Muscle of leg (tissue), 16 donors: ENCODE measurements at places on chromosomes 12 and 14. TPM values are rescaled to one million over a fixed set of nuclear protein-coding genes. Genes with fewer than 3 reads are reported as not detected.

DNA sequence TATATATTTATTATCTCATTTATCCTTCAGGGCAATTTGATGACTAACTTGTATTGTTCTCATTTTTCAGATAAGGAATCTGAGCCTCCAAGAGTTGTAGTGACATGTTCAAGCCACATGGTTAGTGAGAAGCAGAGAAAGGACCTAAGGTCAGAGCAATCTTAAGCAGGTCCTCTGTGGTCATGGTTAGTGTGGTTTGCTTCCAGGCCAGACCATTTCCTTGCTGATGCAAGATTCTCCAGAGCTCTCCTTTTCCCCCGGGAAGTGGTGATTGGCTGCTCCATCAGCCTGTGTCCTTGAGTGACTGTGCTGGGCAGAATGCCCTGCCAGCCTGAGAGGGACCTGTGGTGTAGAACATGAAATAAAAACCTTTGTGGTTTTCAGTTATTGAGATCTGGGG lies 141.3 kb downstream of the KTN1 start:
- DNase-seq, result no peak

DNA sequence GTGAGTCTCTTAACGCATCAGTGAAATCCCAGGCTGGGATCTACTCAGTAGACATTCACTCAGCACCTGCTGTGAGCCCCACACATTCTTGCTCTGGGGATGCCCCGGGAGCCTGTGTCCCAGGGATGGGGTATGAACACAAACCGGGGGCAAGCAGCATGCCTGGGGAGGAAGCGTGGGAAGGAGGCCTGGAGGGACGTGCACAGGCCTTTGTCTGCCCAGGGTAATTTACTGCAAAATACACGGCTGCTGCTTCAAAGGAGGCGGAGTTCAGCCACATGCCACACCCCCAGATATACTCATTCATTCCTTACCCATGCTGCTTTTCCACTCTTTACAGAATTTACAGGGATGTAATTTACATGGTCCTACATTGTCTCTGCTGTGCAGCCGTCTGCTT lies 187.8 kb downstream of the ADGRD1 start:
- DNase-seq, result no peak

DNA sequence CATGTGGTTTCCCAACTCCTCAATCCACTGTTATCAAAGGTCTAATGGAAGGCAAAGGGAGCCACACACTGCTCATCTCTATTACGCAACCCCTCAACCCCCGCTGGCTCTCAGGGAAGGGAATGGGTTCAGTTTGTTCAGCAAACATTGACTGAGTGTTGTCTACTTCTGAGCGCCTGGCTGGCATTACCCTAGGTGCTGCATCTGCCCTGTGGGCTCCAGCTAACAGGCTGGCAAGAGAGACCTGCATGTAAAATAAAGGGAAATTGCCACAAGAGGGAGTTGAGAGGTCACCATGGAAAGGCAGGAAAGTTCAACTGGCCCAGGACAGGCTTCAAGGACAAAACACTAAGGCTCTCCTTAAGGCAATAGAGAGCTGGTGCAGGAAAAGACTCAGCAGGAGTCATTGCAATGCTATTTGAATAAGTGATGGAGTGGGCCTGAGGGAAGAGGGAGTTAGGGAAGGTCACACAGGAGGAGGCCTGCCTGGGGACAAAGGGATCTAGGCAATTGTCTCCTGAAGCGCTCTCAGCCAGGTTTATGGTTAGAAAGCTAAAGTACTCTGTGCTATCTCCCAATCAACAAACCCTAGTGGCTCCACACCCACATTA lies 5.5 kb upstream of the ZNF740 start:
- no peak for DNase-seq

- peak; percentile 71 for DNase-seq
These were observed 58.1 kb upstream of the PCED1B start for GRCh38 chr12:47021298-47021697.

GRCh38 chr14:102986810-102987579 lies 64.5 kb downstream of the AMN start:
- DNase-seq, result no peak

DNA sequence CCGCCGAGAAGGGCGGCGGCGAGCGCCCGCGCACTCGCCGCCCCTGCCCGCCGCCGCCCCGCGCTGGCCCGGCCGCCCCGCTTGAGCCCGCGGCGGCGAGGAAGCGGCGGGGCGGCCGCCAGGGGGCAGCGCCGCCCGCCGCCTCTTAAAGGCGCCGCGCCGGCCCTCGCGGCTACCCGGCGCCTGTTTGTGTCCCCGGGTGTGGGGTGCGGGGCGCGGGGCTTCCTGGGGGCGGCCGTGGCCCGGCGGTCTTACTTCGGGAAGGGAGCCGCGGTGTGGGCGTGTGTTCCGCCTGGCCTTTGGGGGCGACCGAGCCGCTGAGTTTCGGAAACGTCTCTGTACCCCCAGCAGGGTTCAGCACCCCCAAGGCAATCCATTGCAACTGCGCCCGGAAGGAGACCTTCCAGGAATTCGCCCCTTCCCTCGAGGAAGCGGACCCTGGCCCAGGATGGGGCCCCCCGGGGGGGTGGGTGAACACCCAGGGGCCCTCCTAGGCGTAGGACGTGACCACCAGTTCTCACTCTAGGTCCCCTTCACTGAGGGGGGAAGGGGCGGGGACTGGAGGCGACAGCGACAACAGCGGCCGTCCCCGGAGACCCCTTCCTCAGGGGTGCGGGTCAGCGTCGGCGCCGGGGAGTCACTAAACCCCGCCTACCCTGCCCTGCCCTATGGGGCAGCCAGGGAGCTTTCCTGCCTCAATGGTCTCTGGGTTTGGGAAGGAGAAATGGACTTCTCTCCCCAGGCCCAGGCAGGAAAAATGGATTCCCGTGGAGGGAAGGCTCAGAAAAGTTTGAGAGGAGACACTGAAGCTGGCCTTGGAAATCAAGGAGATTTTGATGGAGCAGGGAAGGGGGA lies at the start of gene ITPK1:
Gene ITPK1 (minus strand): TSS at position 105 of the 855 bp plus-strand sequence. CDS start 762 bp downstream, outside the sequence.
- DNase-seq, result peak; percentile 76

Gene TMEM132D
- polyA plus RNA-seq, result 1.7 TPM

Gene METTL25
- polyA plus RNA-seq, result 6.8 TPM

Gene PSME2
- polyA plus RNA-seq, result 85.8 TPM

Gene HRK
- 0.33 TPM for polyA plus RNA-seq

Gene CCDC196
- not detected for polyA plus RNA-seq

Gene VDR
- polyA plus RNA-seq, result 0.51 TPM
